Activated naive CD4-positive, alpha-beta T cell treated with anti-CD3 and anti-CD28 coated beads, Interleukin-2, amount 50 U/mL, for 72 hours (primary cell): ENCODE measurements at places on chromosomes 11 and 22.

GRCh38 chr22:20967697-20968211, 699 bp downstream of the AIFM3 start:
- DNase-seq = no peak

GRCh38 chr11:123429913-123430720, at the start of gene GRAMD1B:
GRAMD1B (plus strand) TSS chr11:123430269; CDS start chr11:123430793, 524 bp downstream.
- DNase-seq = peak; percentile 73

GRCh38 chr11:125375146-125375545, 120.9 kb downstream of the FEZ1 start:
- DNase-seq = no peak

- DNase-seq = peak; percentile 90
These were observed 3.7 kb downstream of the RPS19BP1 start for GRCh38 chr22:39528681-39529486.

- DNase-seq = peak; percentile 49
These were observed 17.8 kb downstream of the TREH start for GRCh38 chr11:118661425-118662301.

DNA sequence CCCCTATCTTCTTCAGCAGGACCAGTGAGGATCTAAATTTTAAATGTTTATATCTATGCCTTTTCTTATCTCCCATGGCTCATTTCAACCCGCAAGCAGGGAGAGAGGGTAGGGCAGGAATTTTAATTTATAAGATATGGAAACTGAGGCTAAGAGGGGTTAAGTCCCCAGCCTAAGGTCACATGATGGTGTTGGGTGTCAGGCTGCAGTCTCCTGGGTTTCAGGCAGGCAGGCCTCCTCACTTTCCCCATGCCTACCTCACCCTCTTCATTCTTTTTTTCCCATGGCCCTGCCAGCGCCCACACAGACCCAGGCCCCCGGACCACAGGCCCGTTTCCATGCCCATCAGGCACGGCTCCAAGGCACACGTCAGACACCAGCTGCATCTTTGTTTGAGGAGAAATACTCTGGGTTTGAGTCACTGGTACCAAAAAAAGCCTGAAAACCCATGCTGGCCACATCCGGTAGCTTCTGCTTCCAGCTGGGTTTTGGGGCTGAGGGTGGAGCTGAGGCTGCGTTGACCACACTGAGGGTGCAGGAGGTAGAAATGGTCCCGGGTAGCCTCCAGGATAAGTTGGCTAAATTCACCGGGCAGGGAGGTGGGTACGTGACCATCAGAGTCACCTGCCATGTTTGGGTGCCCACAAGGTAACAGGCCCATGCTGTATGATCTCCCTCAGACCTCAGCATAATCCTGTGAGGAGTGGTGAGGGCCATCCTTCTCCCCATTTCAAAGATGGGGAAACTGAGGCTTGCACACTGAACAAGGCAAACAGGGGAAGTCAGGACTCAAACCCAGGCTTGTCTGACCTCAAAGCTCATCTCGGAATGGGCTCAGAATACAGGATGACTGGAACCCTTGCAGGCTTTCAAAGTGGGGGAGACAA, 7.5 kb downstream of the CRYBB1 start:
- DNase-seq = peak; percentile 24

GRCh38 chr11:25793637-25794036, 538.3 kb upstream of the ANO3 start:
- no peak for DNase-seq

DNA sequence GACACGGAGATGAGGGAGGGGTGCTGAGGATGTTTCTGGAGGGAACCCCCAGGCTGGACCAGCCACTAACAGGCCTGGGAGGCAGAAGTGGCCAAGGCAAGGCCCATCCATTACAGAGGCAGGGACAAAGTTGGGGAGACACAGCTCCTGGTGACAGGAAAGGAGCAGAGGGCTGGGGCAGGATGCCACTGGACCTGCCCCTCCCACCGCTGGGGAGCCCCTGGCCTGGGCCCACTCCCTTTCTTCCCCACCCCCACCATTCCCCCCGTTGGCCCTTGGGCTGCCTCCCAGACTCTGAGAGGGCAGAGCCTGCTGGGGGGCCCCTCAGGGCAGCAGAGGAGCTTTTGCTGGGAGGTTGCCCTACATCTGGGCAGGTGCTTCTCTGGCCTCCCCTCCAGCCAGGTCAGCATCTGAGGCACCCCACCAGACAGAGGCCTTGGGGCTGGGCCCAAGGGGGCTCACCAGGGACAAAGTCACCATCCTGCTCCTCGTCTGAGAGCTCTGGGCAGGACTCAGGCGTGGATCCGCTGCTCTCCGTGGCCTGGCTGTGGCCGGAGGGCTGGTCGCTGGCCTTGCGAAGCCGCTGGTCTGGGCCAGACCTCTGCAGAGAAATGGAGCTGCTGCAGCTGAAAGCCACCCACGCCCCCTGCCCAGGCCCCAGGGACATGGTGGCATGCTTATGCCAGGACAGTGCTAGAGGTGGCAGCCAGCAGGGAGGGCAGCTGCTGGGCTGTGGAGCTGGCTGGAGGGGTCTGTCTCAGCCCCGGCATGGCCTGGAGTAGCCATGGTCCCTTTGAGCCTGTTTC, 33.1 kb upstream of the CARS1 start:
- no peak for DNase-seq

- no peak for DNase-seq
These were observed 775.1 kb downstream of the BRD1 start for GRCh38 chr22:49052560-49052959.

- no peak for DNase-seq
These were observed 59.9 kb upstream of the SHISAL1 start for GRCh38 chr22:44372611-44373010.

GRCh38 chr11:119683783-119684182, 45.2 kb downstream of the NECTIN1 start:
- no peak for DNase-seq

DNA sequence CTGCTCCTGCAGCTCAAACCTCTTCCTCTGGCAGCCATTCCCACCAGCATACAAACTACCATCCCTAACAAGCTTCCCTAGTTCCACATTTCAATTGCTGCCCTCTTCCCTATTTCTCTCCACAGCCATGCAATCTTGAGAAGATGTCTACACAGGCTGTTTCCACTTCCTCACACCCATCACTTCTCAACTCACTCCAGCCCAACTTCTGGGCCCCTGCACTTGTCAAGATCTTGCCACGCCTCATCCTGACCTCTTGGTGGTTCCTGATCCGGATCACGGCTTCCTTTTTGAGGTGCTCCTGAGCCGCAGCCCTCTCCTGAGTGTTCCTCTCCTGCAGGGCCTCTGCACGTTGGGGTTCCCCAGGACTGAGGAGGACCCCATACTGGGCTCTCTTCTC, 22.6 kb downstream of the RPL27A start:
- DNase-seq = no peak

GRCh38 chr22:39992088-39992826, 2.5 kb upstream of the FAM83F start:
- DNase-seq = no peak

DNA sequence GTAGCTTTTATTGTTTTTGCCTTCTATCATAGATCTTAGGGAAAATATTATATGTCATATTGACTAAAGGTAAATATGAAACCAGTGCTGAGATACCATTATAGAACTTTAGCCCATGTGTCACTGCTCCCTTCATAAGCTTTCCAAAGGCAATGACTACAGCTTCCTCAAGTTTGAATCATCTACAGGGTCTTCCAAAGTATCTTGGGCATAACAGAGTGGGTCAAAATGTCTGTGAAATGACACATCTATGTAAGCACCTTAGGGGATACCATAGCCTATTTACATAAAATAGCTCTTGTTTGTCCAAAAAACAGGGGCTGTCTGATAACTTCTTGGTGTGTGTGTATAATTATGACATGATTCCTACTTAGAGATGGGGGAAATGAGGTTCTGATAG, 52.5 kb downstream of the RELT start:
- no peak for DNase-seq

GRCh38 chr11:35012467-35013191, 96.2 kb downstream of the PDHX start:
- peak; percentile 29 for DNase-seq

GRCh38 chr22:19498154-19498865, 18.6 kb downstream of the CDC45 start:
- DNase-seq = no peak

- DNase-seq = no peak
These were observed 11.3 kb downstream of the VPS37C start for GRCh38 chr11:61149624-61150615.

GRCh38 chr11:66345316-66345649, 379 bp upstream of the BRMS1 start:
- DNase-seq = no peak

- no peak for DNase-seq
These were observed 1086.8 kb downstream of the BRD1 start for GRCh38 chr22:48740731-48741405.

- no peak for DNase-seq
These were observed 361.1 kb downstream of the ETS1 start for GRCh38 chr11:128226106-128226716.
